ENCODE measurements at places on chromosomes 7 and 10.

DNA sequence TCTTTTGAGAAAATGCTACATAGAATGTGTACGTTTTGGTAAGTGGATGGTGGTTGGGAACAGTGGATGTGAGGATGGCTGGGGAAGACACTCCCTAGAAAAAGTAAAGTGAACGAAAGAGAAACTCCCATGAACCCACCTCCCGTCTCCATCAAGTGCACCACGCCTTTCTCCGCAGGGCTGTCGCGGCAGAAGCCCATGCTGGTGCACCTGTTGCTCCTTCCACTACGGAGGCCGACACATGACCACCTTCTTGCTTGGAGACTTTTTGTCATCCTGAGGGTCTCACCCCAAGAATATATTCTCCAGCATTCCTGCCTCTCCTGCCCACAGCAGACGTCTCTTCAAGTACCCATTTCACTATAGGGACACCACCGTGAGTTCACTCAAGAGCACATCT, 630.4 kb upstream of the PFKP start:
- DNase-seq = no peak

DNA sequence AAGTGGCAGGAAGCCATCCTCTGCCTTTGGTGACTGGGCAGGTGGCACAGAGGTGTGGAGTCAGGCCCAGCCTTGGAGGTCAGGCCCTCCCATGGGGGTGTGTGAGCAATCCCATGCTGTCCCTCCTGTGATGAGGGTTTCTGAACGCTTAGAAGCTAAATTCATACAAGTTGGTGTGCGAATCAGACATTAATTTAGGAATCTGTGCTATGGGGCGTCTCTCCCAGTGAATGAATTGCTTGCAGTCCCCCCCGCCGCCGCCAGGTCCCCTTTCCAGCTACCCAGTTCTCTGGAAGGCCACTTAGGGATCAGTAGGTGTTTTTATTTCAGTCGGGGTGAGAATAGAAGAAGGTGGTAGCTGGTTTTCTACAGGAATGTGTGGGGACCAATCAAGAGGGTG, 37.5 kb downstream of the LRRC18 start:
- DNase-seq = no peak

GRCh38 chr7:144866189-144866588, 30.3 kb upstream of the TPK1 start:
- DNase-seq = no peak

GRCh38 chr7:29135846-29136245, 10.5 kb downstream of the CPVL start:
- DNase-seq = no peak

DNA sequence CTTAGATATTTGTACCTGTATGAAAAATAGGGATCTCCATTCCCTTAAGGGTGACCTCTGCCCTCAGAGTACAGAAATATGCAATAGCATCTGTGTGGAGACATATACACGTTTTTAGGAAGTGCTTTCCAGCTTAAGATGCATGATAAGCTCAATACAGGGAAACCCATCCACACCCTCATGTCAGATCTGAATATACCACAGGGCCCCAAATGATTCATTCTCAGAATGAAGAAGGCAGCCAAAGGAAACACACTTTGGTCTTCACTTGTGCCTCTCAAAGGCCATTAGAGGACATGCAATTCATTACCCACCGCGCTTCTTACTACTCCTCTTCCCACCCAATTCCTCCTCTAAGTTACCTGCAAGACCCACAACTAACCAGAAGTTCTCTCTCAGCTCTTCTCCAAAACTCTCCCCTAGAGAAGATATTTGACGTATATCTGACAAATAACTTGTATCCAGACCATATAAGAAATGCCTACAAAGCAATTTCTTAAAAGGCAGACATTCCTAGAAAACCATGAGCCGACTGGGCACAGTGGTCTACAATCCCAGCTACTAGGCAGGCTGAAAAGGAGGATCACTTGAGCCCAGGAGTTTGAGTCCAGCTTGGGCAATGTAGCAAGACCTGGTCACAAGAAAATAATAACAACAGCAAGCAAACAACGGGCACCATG, 103.0 kb downstream of the OAT start:
- no peak for DNase-seq

DNA sequence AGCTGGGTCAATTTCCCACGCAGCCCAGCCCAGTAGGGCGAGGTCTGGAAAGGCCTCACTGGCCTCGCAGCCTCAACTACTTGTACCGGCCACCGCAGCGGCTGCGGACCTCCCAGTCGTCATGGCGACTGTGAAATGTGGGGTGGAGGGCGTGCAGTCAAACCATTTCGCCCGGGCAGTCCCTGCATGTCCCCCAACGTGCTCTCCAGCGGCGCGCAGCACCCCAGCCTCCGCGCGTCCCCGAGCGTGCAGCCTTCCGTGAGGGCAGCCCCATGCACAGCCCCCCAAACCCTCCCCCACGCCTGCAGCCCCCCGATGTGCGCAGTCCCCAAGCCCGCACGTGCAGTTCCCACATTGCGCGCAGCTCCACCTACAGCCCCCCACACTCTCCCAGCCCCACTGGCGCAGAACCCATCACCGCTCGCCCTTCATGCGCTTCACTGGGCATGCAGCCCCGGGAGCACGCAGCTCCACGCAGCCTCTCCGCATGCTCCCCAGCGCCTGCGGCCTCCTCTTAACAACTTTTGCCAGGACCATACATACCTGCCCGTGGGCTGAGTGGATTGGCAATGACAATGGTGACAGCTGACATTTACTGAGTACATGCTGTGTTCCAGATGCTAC, 34.5 kb upstream of the SFTPD start:
- no peak for DNase-seq

- no peak for DNase-seq
These were observed 62.8 kb downstream of the ZEB1 start for GRCh38 chr10:31381766-31382316.

DNA sequence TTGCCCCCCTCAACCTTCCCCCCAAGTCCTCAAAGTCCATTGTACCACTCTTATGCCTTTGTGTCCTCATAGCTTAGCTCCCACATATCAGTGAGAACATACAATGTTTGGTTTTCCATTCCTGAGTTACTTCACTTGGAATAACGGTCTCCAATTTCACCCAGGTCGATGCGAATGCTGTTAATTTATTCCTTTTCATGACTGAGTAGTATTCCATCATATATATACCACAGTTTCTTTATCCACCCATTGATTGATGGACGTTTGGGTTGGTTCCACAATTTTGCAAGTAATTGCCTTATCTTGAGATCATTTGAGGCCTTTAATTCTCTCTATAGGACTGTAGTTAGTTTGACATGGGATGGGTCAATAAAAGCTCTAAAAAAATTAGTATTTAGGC, 124.7 kb downstream of the ARL4A start:
- no peak for DNase-seq

GRCh38 chr7:903921-904755, 27.8 kb downstream of the GET4 start:
- DNase-seq = no peak

- DNase-seq = no peak
These were observed 73.2 kb upstream of the PDK4 start for GRCh38 chr7:95669513-95669912.

DNA sequence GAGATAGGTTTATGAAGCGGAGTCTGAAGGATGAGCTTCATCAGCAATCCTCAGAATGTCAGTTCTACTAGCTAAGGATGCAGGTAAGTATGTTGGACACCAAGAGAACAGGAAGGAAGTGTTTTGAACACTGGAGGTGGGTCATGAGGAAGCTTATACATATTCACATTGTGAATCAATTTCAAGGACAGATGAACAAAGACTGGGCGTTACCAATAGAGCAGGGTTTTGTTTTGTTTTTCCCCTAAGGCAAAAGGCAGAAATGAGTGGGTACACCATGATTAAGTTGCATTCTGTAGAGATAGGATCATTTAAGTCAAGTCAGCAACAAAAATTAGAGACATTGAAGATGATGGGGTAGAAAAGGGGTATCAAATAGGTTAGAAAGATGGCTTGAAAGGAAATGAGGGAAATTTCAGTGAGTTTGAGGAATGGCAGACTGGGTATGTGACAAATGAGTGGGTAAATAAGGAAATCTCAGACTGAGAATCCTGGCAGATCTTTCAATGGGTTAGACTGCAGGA, 51.7 kb downstream of the MEST start:
- DNase-seq = no peak

DNA sequence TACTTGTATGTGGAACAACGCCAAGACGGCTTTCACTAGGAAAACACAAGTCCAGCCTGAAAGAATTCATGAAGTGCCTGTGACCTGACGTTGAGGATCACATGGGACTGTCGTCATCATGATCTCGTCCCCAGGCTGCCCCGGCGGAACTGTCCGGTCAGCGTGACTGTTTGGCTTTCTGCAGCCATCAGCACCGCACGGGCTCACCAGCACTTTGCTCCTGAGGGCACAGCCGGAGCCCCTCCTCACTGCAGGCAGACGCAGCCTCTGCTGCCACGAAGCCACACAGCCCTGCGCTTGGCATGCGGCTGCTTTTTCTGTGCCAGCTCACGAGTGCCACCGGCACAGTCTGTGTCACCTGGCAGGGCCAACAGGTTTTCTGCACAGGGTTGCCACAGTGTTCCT, 9.4 kb upstream of the GET4 start:
- no peak for DNase-seq

DNA sequence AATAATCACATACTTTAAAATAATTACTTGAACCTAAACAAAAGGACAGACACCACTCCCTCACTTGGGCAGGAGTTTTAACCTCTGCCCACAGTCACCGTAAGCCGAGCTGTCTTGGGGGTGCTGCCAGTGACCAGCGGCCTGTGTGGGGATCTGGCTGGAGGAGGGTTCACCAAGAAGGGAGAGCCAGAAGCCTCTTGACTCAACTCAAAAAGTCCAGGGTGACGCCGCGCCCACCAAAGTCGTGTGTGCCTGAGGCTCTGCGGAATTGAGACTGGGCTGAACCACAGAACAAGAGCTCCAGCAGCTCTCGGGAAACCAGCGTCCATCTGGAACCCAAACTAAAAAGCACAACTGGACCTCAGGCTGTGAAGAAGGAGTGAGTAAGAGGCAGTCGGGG, 35.8 kb downstream of the ZFAND2A start:
- no peak for DNase-seq

All from stimulated activated CD4-positive, alpha-beta T cell treated with anti-CD3 and anti-CD28 coated beads, TNF-alpha, amount 100 ng/mL, for 1 hour (primary cell).